COLO829 (cell line): ENCODE measurements at places on chromosomes 11 and 22.

GRCh38 chr11:117827521-117828511 is 3.3 kb upstream of the FXYD2 start:
- no peak for DNase-seq

GRCh38 chr11:69909561-69910518 is 90.6 kb upstream of the FGF3 start:
- DNase-seq = no peak

GRCh38 chr11:128764424-128765095 is 70.7 kb downstream of the FLI1 start:
- no peak for DNase-seq

- DNase-seq = no peak
These were observed 28.8 kb downstream of the DKK3 start for GRCh38 chr11:11979488-11980117.

DNA sequence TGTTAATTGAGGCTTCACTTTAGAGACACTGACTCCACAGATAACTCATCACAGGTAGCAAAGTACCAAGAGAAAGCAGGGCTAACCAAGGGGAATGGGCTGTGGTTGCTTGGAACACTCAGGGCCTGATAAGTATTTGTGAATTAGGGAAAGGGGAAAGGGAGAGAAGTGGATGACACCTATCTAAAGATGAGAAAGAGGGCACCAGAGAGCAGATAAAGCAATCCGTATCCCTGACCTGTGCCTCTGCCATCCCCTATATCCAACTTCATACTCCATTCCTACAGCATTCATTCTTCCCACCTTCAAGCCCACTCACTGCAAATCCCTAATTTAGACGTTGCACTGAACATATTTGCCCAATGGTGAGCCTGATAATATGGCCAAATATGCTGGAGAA is 43.0 kb upstream of the API5 start:
- DNase-seq = no peak
